ENCODE measurements at places on chromosomes 5 and 9.
A peak's percentile ranks its signal among the peaks of the same experiment; 100 is the strongest.

- DNase-seq = peak; percentile 85
Measured at GRCh38 chr9:110099236-110100095, 108.5 kb downstream of the C9orf152 start.

- DNase-seq = no peak
Measured at GRCh38 chr9:128342971-128343680, 2.8 kb downstream of the SLC27A4 start.

DNA sequence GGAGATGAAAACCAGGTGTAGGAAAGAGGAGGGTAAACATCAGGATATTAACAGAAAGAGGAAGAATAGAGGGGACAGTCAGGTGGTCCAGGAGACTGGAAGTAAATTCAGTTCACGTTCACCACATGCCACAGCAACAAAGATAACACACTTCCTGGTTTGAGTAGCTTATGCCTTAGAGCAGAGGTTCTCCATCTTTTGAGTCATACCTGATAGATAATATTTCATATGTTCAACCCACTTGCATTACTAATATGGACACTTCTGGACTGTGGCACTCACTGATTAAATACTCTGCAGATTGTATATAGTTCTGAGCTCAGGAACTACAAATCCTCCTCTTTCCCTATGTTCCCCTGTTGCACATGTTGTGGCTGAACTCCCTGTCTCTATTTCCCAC is 179.9 kb upstream of the NR3C1 start:
- DNase-seq = no peak

DNA sequence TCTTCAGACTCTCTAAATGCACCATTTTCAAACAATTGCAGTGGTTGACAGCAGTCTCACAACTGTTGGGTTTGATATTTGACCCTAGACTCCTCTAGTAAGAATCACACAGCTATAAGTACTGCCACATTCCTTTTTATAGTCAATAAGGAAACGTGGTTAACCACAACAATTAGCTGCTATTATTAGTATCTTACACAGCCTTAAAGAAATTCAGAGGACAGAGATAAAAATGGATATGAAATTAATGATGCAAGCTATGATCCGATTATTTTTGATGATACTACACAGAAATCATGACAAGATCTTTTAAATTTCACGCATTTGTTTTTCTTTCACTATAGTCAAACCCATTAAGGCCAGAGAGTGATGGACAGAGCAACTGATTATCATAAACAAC is 288.6 kb upstream of the C9orf72 start:
- DNase-seq = peak; percentile 83

- peak; percentile 35 for DNase-seq
Measured at GRCh38 chr9:8337834-8338766, 538.5 kb upstream of the DMAC1 start.

DNA sequence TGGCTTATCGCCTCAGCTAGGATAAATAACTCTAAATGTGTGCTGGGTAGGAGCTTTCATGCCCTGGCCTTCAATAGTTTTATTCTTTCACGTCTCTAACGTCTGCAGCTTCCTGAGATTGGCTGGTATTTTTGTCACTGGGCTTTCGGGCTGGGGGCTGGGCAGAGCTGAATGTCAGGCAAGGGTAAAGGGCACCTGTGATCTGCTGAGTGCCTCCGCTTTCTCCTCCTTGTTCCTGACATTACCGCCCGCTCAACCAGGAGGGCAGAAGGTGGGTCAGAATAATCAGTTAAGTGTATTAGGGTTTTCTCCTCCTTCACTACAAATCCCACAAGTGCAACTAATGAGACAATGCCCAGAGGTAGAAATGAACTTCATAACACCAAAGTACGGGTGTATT is 216.6 kb downstream of the TSSK1B start:
- DNase-seq = no peak

All from fibroblast of skin of right biceps (primary cell).